ENCODE measurements at places on chromosomes 13 and 19.

GRCh38 chr19:55696301-55697068 is 21.5 kb downstream of the EPN1 start:
- DNase-seq: no peak

DNA sequence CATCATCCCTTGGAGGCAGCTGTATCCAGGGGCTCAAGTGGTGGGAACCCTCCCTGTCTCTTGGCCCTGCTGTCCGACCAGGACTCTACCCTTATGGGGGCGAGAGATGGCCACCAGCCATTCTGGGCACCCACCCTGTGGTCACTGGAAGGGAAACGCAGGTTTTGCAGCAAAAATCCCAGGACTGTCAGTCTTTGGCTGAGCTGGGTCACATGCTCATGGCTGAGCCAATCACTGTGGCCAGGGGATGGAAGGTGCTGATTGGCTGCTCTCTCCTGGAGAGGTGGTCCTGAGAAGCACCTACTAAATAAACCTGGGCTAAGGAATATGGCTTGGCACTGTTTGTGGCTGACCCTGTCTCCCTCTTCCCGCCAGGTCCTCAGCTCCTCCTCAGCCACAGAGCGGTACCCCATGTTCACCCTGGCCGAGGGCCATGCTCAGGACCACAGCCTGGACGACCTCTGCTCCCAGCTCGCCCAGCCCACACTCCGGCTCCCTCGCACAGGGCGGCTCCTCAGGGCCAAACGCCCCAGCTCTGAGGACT is 8.9 kb downstream of the ATG4D start:
- DNase-seq: peak; percentile 67

DNA sequence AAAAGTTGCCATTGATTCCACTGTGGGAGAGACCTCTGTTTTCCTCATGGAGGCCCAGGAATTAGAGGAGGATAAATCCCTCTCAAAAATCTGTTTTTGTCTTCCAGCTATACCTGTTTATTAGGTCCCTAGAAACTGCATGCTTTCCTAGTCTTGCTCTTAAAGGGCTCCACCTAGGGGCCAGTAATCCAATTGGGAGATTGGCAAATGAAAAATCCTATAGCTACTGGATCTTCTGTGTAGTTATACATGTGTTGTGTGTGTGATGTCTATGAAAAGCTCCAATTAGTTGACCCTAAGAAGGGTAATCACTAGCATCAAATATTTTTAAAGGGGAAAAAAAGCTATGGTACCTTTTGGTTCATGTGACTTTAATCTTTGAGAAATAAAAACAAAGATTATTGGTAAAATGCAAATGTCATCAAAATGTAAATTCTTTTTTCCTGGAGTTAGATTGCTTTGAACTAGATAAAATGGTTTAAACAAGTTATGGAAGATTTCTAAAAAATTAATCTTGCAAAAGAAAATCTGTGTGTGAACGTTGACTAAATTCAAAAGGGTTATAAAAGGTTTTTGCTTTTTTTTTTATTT is 63.4 kb upstream of the C1QTNF9B start:
- no peak for DNase-seq

- DNase-seq: no peak
Measured at GRCh38 chr19:54461210-54461609, 2.4 kb downstream of the LENG9 start.

Measured in HEK293T (cell line).